ENCODE measurements at places on chromosomes 5 and 9. TPM values are rescaled to one million over a fixed set of nuclear protein-coding genes. Genes with fewer than 3 reads are reported as not detected.

- no peak for DNase-seq
Observed at GRCh38 chr5:30581198-30581935, 612.1 kb upstream of the CDH6 start.

DNA sequence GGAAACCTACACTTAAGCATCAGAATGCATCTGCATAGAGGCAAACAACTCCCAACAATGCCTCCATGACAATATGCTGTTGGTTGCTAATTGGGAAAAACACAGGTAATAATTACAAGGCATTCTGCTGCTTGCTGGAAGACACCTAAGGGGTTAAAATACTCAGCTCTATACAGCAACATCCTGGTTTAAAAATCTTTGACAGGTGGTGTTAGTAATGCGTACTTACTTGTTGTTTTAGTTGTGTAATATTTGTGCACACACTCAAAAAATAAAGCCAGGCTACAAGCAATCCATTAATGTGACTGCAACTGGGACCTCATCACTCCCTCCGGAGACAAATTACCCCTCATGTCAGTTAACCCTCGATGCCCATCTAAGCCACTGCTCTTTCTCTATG lies 126.3 kb upstream of the ELL2 start:
- no peak for DNase-seq

DNA sequence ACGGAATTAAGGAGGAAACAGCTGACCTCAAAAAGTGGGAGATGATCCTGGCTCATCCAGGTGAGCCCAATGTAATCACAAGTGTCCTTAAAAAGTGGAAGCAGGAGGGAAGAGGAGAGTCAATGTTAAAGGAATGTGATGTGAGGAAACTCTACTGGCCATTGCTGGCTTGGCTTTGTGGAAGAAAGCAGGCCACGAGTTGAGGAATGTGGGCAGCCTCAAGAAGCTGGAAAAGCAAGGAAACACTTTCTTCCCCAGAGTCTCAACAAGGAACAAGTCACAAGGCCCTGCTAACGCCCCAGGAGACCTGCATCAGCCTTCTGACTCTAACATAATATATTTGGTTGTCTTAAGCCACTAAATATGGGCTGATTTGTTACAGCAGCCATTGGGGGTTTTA lies 252.8 kb downstream of the PSAT1 start:
- DNase-seq: no peak

DNA sequence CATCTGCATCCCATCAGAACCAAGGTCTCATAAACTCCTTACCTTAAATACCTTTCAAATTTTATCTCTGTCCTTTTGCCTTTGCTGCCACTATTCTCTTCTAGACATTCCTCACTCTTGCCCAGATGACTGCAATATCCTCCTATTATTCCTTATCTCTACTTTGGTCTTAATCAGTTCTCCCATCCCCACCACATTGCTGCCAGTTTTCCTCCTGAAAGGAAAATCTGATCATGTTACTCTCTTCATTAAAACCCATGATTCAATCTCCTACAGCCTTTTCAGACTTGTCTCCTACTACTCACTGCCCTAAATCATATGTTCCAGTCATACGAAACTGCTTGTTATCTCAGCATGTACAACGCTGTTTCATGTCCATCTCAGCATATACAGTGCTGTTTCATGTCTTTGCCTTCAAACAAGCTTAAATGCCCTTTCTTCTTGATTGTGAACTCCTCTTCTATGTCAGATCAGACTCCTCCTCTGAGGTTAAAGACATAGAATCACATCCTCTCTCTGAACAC lies 152.6 kb upstream of the FST start:
- peak; percentile 68 for DNase-seq

DNA sequence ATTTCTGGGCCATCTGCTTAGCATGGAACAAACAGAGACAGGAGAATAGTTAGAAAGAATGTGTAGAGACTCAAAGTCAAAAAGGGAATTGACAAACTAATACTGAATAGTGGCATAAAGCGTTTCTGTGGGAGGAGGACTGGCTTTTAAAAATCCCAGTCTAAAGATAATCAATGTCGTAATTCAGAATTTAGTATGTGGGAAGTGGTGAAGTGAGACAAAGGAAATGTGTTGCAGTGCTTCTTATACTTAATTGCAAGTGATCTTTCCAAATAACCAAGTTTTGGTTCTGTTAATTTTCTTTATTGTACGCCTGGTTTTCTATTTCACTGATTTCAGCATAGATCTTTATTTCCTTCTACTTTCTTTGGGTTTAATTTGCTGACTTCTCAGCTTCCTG lies 133.2 kb downstream of the ENTREP1 start:
- DNase-seq: no peak

GRCh38 chr5:45038366-45038987 lies 229.7 kb downstream of the MRPS30 start:
- DNase-seq: peak; percentile 48

DNA sequence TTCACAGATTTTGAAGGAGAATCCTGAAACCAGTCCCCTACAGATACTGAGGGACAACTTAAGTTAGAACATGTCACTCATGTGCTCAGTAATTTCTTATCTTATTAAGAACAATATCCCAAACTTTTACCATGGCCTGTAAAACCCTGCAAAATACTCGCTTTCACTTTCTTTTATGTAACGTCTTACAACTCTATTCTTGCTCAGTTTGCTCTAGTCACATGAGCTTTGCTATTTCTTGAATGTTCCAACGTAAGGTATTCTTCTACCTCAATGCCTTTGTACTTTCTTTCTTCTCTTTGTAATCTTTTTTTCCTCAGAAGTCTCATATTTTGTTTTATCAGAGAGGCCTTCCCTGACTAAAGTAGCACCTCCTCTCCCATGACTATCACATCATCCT lies 14.1 kb downstream of the TMEM38B start:
- DNase-seq: no peak

DNA sequence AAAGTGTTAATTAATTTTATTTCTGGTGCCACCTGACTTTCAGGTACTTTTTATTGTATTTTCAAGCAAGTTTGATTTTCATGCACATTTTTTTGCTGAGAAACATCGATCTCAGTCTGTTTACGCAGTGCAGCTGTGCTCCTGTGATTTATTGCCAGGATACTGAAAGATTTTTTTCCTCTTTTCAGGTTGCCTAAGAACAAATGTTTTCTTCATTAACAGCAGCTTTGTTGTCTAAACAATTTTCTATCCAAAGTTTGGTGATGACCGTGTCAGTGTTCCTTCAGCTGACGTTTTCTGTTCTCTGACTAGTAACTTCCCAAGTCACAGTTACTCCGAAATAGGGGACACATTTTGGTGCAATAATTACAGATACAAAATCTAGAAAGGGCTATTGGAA lies 78.1 kb downstream of the VCAN start:
- DNase-seq: no peak

DNA sequence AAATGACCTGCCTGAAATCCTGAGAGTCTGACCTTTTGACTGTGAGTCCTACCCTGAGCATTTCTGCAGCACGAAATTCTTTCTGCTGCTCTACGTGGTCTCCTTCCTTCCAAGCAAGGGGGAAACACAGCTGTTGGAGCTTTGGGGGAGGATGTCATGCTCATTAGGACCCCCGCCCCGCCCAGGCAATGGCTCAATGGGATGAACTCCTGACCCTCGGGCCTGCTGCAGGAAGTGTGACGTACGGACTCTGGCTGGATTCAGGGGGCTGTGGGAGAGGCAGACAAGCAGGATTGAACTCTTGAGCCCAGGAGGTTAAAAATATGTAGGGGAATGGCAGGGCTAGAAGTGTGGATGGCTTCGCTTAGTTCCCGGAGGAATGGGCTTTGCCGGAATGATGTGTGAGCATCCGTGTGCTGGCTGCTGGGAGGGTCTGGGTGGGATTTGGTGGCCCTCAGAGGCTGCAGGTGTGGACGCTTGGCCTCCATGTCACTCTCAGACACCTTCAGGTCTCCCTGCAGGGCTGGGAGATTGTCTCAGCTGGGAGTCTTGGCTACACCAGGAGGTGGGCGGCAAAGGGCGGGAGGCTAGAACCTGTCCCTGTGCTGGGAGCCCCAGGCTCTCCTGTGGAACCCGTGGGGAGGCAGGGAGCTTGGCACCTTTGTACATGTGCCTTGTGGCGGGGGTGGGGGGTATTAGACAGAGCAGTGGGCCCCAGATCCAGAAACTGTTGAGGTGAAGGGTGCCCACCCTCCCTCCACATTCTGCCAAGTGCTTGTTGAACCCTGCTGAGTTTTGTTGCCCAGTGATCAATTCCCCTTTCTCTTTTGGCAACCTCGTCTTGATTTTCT lies 26.3 kb downstream of the STC2 start:
- DNase-seq: no peak

- no peak for DNase-seq
Observed at GRCh38 chr5:149780043-149780737, 50.1 kb downstream of the PPARGC1B start.

DNA sequence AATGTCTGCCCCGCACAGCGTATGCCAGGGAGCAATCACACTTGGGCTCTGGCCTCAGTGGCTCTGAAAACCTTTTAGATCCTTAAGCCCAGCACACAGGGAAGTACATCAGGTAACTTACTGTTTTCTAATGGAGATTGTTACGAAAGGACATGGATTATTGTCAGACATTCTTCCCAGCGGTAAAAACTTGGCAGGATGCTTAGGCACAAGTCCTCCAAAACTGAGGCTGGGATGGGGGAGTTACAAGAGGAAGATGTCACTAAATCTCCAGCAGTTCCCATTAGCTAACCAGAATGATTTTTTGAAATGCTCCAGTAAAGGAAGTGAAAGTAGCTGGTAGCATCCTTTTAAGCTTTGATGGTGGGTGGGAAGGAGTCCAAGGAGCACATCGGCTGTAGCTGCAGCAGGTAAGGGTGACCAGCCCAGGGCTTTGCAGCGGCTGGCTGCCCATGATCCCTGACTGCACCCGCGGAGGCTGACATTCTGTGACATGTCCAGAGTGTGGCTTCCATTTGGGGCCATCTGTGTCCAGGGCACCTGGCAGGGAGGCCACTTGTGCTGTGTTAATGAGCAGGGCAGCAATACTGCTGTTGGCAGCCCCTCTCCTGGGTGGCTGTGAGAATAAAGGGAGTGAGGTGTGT lies 165.8 kb downstream of the GADD45G start:
- no peak for DNase-seq

DNA sequence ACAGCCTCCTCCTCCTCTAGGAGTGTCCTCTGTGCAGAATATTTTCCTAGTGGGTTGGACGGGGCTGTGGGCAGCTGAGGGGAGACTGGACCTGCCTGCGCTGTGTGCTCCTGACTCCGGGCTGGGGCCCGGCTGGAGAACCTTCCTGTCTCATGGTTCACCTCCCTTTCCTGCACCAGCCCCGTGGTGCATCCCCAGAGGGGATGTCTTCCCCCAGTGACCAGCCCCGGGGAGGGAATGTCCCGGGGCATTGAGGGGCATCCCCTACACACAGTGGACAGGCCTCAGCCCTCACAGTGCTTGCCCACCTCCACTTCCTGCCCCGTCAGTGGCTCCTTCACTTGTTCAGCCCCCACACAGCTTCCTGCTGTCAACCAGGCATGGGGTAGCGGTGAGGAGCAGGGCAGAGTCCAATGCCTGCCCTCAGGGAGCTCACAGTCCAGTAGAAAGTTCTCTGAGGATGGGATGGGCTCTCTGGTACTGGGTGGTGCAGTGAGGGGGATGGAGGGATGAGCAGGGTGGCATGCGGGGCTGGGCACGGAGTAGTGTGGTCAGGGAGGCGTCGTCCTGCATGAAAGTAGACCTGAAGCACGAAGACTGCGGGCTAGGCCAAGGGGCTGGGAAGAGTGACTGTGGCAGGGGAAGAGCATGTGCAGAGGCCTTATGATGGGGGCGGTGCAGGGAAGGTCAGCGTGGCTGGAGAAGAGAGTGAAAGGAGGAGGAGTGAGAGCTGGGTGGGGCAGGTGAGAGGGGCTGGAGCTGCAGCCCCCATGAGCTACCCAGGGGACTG lies 52.1 kb upstream of the PITX1 start:
- DNase-seq: no peak

DNA sequence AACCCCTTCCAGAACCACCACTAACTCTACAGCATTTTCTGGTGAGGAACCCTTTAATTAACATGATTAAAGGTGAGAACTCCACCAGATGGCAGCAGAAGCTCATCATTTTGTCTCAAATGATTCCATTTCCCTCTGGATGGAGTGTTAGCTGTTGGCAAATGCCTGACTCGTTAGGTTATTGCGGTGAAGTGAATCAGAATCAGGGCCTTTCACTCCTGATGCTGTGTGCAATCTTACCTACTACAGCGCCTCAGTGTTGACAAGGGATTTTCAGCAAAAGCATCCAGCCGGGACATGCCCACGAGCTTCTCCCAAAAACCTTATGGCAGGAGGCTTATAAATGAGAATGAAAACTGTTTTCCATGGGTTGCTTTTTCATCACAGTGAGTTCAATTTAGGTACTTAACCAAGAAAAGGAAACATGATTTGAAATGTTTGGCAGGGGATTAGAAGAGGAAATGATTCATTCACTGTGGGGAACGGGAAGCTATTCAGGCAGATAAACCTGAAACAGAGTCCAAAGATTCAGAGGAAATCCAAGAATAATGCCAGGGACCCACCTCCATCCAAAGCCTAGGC lies 48.0 kb upstream of the CAST start:
- peak; percentile 92 for DNase-seq

GRCh38 chr9:121685795-121686377 lies 34.5 kb downstream of the DAB2IP start:
- no peak for DNase-seq

- DNase-seq: no peak
Observed at GRCh38 chr9:131692612-131693562, 47.0 kb downstream of the RAPGEF1 start.

The CYLC2 gene
- not detected for polyA plus RNA-seq

The TMC1 gene
- polyA plus RNA-seq: 0.30 TPM

The KLF9 gene
- 6.6 TPM for polyA plus RNA-seq

The PANK3 gene
- polyA plus RNA-seq: 6.0 TPM

The ANGPTL2 gene
- polyA plus RNA-seq: 15.5 TPM

The IRX4 gene
- polyA plus RNA-seq: not detected

The TAF7 gene
- polyA plus RNA-seq: 21.8 TPM

The RNF130 gene
- polyA plus RNA-seq: 43.1 TPM

All from endothelial cell of umbilical vein (primary cell).